Islet precursor cell (in vitro differentiated cells): ENCODE measurements at places on chromosomes 7 and 10.

DNA sequence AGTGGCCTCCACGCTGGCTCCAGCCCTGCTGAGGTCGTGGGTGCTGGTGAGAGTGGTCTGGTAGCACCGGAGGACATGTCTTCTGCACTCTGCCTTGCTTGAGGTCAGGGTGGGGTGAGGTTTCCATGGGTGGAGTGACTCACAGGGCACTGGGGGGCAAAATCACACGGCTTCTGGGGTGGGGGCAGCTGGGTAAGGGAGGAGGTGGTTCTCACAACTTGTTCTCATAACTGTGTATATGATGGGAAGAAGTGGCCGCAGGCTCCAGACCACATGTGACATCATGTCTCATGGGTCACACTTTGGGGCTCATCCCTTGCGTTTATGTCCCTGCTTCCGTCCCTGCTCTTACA is 884 bp upstream of the PRF1 start:
- no peak for DNase-seq

DNA sequence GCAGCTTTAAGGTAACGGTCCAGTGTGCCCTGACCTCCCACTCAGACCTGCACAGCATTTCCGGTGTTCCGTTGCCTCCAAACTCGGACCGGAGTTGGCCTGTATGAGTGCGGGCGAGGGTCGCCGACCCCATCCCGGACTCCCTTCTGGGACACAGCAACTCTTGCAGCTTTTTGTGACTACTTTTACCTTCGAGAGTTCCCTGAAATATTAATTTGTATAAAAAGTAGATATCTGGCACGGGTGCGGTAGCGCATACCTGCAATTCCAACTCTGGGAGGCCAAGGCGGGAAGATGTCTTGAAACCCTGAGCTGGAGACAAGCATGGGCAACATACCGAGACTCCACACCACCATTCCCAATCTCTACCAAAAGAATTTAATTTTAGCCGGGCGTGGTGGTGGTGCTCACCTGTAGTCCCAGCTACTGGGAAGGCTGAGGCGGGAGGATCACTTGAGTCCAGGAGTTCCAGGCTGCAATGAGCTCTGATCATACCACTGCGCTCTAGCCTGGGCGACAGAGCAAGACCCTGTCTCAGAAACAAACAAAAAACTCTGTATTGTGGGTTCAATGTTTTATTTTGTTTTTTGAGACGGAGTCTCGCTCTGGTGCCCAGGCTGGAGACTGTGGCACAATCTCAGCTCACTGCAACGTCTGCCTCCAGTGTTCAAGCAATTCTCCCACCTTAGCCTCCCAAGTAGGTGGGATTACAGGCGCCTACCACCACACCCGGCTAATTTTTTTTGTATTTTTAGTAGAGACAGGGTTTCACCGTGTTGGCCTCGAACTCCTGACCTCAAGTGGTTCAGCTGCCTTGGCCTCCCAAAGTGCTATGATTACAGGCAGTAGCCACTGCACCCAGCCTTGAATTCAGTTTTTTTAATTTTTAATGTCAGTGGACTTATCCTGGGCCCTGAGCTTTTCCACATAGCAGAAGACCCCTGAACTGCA is 1.1 kb upstream of the PPP1R35 start:
- DNase-seq = no peak

GRCh38 chr7:128812514-128813168 is 17.6 kb upstream of the FLNC start:
- no peak for DNase-seq

DNA sequence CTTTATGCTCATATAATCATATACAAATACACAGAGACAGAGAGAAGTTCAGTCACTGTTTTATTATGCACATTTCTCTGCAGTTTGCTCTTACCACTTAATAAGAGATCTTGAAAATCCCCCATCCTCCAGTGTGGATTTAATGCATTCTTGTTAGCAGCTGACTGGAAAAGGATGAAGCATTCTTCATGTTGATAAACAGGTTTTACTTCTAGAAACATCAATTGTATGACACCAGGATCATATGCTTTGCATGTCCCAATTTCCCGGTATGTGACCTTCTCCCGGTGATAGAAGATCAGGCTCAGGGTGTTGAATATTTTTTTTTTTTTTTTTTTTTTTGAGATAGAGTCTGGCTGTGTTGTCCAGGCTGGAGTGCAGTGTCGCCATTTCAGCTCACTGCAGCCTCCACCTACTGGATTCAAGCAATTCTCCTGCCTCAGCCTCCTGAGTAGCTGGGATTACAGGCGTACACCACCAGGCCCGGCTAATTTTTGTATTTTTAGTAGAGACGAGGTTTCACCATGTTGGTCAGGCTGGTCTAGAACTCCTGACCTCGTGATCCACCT is 6.2 kb upstream of the CREB3L2 start:
- no peak for DNase-seq

DNA sequence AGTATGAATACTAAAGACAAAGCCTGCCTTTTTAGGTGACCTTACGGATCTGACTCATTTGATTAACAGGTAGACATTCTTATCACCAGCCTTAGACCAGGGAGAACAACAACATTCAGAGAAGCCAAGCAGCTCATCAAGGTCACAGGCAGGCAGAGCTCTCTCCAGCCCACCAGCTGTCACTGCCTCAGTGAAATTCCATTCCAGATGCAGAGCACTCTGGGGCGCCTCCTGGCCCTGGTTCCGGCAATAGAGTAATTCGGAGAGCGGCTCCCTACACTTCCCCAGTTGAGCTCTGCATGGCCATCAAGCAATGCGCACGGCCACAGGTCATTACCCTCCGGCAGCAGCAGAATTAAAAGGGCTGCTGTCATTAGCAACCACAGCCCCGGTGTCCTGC is 164.7 kb downstream of the TCERG1L start:
- no peak for DNase-seq

DNA sequence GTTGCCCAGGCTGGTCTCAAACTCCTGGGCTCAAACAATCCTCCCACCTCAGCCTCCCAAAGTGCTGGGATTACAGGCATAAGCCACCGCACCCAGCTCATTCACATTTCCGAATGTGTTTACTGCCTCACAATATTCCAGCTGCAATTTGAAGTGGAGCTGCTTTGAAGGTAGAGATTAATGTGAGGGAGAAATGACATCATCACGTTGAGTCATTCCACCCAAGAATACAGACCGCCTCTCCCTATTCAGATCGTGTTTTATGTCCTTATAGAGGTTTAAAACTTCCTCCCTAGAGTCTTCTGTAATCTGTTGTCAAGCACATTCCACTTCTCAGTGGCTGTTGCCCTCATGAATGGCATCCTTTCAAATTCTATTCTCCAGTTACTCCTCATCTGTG is 100.4 kb upstream of the PDGFA start:
- no peak for DNase-seq

DNA sequence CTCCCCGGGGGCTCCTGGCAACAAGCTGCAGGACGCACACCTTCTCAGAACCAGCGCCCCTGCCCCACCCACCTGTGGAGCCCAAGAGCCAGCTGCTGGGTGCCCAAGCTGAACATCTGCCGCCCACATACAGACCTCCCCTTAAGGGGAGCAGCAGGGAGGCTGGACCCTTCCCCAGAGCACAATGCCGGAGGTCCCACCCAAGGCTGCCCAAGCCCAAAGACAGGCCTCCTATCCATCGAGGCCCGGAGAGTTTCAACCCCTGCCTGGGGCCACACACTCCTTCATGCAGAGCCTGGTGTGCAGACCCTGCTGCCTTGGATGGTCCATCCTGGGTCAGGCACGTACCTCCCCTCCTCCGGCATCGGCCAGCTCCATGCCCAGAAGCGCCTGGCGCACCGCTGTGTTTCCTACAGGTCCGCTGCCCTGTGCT is 48.7 kb downstream of the VIPR2 start:
- DNase-seq = peak; percentile 50

DNA sequence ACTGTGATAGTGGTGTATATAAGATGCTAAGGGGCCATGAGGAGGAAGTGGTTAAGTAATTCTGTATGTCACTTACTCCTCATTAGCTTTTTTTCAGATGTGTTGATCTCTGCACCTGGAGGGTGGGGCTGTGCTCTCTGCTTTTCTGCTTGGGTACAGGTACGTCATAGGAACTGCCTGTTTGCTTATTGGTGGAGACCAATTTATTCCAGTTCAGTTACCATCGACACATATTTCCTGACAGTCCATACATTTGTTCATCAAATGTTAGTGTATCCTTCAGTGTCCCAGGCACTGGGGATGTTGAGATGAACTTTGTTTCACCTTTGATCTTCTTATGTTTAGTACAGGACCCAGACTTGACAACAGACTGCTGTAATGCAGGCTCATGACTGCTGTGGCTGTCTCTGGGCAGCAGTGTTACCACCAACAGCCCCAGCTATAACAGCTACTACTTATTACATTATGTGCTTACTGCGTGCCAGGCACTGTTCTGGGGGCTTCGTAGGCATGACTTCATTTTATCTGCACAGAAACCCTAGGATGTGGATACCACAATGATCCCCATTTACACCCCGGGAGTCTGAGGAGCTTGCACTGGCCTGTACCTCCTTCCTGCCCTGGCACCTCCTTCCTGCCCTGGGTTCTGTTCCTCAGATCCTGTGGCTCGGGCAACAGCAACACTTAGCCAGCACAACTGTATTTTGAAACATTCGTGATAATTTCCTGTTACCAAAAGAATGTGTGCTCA is 87.4 kb downstream of the BUB3 start:
- no peak for DNase-seq

DNA sequence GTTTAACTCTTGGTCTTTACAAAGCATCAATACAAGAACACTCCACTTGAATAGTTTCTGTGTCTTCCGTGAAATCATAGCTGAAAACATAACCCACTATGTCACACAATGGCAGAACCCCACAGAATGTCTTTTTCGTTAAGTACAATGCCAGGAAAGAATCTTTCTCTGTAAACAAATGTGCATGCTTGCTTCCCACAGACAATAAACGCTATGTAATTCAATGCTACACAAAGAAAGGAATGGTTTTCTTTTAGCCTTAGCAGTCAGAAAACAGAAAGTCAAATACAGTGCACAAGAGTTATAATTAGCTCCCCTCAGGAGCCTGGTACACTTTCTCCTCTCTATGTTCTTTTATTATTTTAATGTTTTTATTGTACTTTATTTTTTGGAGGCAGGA is 186.1 kb downstream of the SRPK2 start:
- DNase-seq = no peak

DNA sequence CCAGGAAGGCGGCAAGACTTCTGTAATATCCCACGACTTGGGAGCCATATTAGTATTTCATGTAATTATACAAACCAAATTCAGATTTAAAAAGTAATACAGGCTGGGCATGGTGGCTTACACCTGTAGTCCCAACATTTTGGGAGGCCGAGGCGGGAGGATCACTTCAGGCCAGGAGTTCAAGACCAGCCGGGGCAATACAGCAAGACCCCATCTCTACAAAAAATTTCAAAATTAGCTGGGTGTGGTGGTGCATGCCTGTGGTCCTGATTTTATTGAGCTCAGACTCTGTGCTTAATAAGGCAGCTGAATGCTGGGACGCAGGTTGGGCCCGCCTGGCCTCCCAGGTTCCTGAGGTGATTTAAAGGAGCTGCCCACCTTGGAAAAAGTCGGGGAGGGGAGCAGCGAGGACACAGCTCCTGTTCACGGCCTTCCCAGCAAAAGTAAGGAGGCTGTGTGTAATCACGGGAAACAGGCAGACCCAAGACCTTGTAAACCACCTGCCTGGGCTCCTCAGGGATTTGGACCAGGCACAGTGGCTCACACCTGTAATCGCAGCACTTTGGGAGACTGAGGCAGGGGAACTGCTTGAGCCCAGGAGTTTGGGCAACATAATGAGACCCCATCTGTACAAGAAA is 93.0 kb upstream of the DNAAF5 start:
- no peak for DNase-seq

GRCh38 chr10:108861181-108861754 is 1062.0 kb downstream of the XPNPEP1 start:
- no peak for DNase-seq

GRCh38 chr10:104336821-104337467 is 1.3 kb downstream of the ITPRIP start:
- DNase-seq = peak; percentile 52

DNA sequence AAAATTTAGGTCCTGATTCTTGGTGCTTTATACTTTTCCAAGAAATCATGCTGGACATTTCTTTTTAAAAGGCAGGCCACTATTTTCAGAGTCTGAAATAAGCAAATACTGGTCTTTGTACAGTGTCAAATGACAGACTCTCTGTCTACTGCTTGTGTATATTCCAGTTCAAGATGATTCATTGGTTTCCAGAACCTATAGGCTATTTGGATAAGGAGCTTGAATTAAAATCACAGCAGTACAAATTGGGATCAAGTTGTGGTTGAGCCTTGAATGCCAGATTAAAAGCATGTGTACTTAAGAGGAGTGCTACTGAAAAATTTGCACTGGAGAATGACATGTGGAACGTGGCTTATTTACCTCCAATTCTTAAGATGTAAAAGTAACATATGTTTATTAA is 10.7 kb downstream of the KMT2E start:
- no peak for DNase-seq

GRCh38 chr7:135620980-135621850 is 41.1 kb upstream of the STMP1 start:
- peak; percentile 53 for DNase-seq

DNA sequence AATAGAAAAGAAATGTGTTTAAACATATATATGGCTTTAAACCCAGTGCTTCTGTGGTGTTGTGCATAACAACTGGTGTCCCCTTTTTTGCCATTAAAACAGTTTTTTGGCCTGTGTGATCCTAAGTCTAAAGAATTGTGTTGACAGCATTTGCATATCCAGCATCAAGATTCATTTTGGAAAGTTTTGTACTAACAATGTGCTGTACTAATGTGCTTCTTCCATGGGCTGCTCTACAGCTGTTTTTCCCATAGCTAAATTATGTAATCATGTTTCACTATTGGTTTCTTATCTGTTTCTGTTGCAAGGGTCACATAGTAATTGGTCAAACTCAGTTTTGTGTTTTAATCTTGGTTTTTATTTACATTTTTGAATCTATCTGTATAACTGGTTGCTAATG is 5.5 kb downstream of the CNNM2 start:
- DNase-seq = no peak

- no peak for DNase-seq
Measured at GRCh38 chr10:97865488-97865887, 15.8 kb downstream of the GOLGA7B start.

- DNase-seq = no peak
Measured at GRCh38 chr10:65898055-65898454, 1027.8 kb upstream of the LRRTM3 start.

- DNase-seq = no peak
Measured at GRCh38 chr7:22137026-22137425, 191.3 kb upstream of the CDCA7L start.

GRCh38 chr7:142813226-142813625 is 41.6 kb upstream of the EPHB6 start:
- DNase-seq = peak; percentile 97

DNA sequence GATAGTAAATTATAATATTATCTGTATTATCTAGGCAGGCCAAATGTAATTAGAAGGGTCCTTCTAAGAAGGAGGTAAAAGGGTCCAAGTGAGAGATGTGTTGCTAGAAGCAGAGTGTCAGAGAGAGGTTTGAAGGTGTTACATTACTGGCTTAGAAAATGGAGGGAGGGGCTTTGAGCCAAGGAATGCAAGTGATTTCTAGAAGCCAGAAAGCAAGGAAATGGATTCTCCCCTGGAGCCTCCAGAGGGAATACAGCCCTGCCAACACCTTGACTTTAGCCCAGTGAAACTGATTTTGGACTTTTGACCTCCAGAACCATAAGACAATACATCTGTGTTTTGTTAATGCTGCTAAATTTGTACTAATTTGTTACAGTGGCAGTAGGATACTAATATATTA is 97.9 kb upstream of the IL6 start:
- no peak for DNase-seq

GRCh38 chr10:89224739-89225443 is 17.8 kb upstream of the CH25H start:
- no peak for DNase-seq

- DNase-seq = no peak
Measured at GRCh38 chr10:113459626-113460280, 93.1 kb upstream of the HABP2 start.

GRCh38 chr10:125124907-125125306 is 35.5 kb downstream of the CTBP2 start:
- DNase-seq = no peak
